ENCODE measurements at places on chromosomes 7 and 10.
A peak's percentile ranks its signal among the peaks of the same experiment; 100 is the strongest.

- DNase-seq, result no peak
Measured at GRCh38 chr10:62462461-62462860, 88.3 kb downstream of the ZNF365 start.

- no peak for DNase-seq
Measured at GRCh38 chr7:79528421-79528820, 75.0 kb upstream of the MAGI2 start.

GRCh38 chr7:6161463-6162330 lies 110.7 kb downstream of the CYTH3 start:
- DNase-seq, result no peak

GRCh38 chr7:108376206-108376605 lies 80.0 kb downstream of the NRCAM start:
- no peak for DNase-seq

GRCh38 chr10:7015457-7015856 lies 395.4 kb downstream of the SFMBT2 start:
- DNase-seq, result peak; percentile 55

DNA sequence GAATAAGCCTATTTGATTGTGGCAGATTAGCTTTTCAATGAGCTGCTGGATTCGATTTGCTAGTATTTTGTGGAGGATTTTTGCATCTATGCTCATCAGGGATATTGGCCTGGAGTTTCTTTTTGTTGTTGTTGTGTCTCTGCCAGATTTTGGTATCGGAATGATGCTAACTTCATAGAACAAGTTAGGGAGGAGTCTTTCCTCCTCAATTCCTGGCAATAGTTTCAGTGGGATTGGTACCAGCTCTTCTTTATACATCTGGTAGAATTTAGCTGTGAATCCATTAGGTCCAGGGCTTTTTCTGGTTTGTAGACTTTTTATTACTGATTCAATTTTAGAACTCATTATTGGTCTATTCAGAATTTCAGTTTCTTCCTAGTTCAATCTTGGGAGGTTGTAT lies 43.4 kb upstream of the KLF14 start:
- no peak for DNase-seq

DNA sequence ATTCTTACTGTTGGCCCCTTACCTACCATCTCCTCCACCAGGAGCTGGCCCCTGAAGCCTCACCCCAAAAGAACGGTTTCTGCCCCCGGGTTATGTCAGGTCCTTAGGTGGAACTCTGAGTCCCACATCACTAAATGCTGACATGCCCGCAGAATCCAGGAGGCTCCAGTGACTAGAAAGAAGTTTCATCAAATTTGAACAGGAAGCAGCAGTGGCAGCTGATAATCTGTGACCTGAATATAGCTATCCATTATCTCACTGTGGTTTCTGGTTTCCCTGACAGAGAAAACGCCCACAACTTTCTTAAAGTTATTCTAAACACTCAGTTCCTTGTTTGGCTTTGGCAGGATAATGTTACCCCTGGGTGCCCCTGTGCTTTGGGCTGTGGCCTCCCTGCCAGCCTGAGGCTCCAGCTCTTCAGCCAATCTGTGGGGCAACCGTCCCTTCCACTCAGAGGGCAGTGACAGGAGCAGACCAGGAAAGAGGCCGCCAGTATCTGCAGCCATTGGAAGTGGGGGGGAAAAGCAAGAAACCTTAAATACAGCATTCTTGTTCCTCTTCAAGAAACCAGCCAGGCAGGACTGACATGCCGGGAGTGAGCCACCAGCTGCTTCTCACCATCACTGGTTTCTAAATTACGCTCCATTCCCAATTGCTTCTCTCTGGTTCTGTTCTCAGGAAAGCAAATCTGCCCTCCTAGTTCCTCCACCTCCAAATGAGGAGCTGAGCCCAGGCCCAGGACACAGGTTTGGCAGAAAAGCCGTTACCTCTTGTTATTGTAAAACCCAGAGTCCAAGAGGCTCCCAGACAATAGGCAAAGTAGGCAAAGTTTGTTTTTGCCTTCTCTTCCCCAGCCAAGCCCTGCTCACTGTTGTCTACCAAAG lies 41.2 kb upstream of the VCL start:
- DNase-seq, result peak; percentile 96

GRCh38 chr10:22319547-22319979 lies 1.3 kb upstream of the BMI1 start:
- DNase-seq, result no peak

- no peak for DNase-seq
Measured at GRCh38 chr10:62511238-62511637, 137.1 kb downstream of the ZNF365 start.

DNA sequence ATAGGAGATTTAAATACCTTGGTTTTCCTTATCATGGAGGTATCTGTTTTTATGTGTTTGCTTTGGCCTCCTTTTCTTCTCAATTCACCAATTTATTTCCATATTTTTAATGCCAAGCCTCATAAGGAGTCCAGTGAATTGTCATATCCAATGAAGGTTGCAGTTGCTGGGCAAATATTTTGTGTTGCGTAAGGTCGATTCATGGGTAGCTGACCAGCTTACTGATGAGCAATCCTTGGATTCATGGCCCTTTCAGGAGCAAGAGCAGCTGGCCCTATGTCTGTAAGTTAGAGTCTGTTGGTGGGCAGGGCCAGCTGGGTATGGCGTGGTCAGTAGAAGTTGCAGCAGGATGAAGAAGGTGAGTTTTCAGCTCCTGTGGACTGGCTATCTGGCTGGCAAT lies 182.9 kb downstream of the PFKFB3 start:
- DNase-seq, result no peak

DNA sequence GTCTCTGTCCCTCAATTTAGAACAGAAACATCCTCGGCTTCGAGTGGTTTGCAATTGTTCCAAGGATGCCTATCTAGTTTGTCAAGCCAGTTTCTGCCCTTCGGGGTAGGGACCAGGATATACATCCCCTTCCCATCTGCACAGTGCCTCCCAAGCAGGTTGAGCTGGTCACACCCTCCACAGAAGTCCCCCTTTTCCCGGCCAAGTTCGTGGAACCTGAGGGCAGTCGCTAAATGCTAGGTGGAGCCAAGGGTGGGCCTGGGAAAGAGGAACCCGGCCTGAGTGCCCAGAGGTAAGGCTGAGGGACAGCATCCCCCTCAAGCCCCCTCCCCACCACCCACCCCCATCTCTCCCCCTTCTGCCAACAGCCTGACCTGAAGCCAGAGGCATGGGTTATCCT lies 62.4 kb upstream of the NANOS1 start:
- no peak for DNase-seq

DNA sequence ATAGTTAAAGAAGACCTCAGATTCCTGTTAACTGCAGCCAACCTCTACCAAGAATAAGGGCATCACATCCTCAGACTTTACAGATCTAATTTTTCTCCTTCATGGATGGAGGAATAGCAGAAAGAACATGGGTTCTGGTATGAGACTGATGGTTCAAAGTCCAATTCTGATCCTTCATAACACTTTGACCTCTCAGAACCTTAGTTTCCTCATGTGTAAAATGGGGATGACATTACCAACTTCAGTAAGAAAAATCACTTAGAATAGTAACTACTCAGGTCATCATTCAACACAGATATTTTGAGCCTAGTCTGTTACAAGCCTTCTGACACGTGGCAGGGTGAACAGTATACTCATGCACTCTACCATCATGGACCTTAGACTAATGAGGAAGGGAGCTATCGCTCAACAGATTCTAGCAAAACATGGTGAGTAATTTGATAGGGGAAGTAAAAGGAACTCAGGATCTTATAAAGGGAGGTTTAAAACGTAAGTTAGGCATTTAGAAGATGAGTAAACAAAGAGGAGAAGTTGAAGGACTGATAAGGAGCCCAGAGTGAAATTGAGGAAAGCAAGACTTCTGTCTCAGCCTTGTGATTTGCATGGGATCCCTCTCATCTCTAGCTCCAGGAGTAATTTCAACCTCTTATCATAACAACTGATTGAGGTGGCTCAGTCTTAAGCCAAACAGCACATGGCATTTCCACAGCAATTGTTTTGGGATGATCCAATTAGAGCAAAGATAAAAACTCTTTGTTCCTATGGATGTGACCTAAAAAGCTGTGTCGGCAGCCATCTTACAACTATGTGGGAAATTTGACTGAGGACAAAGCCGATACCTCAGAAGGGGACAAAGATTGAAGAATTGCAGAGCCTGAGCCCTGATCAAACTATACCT lies 69.2 kb upstream of the TCF7L2 start:
- no peak for DNase-seq

DNA sequence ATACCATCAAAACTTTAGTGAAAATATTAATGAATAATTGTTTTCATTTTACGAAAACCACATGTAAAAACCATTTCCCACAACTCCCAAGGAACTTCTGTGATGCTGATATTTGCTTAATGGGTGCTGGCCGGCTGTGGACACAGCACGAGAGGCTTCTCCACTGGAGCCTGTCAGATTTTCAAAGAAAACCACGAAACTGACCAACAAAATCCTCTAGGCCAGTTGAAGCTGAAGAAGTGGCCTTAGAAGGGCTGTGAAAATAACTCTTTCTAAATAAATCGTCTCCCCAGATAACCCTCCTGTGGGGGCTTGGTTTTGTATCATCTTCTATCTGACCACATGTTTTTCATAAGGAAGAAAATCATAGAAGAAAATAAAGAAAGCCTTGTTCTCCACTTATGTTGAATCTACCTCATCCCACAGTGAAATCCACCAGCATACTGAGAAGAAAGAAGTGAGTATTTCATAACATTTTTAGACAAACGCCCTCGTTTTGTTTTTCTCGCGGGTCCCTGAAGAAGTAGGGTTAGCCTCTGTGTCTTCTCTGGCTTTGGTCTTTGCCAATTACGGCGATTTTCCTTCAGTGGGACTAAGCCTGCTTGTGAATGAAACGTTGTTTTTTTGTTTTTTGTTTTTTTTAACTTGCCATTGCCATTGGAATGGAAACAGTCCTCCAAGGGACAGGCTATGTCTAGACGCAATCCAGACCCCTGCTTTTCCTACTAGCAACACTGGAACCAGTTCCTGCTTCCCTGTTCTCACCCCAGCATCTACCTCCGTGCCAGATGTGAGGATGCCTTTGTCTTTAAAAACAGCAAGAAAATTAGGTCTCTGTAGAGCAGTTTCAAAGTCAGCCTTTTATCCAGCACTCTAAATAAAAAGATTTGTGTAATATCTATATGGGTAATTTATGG lies 123.9 kb downstream of the ADAM12 start:
- DNase-seq, result no peak

- DNase-seq, result no peak
Measured at GRCh38 chr7:139127648-139128047, 18.1 kb upstream of the ZC3HAV1 start.

- DNase-seq, result no peak
Measured at GRCh38 chr10:128411643-128412042, 285.4 kb upstream of the MKI67 start.

DNA sequence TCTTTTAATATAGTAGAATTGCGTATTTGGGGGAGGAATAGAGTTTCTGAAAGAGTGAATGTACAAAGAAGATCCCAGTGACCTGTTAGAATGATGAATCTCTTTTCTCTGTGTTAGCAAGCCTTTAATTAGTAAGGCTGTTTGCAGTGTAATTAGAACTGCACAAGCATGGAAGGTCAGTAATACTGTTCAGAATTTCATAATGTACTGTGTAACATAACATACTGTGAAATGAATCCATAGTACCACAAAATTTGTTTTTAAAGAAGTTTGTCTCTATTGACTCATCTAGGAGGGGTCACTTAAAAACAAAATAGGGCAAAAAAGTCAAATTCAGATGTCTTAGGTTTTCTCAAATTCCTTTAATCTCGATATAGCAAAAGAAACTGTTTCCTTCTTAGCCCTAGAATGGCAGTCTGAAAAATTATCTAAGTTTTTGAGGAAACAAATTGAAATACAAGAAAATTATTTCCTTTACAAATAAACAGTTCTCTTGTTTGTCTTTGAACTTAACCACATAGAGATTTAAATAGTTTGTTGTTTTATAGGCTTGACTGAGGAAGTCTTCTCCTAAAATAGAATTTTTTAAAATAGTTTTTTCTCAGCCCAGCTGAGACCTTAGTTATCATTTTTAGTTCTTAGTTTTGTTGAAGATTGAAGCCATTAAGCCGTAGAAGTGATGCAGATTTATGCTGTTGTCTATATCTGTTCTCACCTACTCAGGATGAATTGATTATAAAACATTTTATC lies 12.5 kb downstream of the ADK start:
- DNase-seq, result no peak

DNA sequence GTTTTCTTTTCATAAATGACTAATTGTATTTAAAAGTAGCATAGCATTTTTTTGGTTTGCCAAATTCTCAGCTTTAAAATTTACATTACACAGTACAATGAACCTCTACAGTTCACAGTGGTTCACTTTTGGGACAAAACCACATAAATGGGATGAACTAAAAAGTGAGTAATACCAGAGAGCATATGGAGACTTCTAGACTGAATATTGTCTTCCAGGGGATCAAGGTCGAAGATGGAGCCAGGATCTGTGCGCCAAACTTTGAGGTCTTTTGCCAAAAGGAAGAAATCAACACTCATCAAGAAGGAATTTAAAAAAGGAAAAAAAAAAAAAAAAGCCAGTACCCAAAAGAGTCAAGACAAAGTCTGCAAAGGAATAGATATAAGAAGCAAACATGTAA lies 87.5 kb downstream of the NEBL start:
- DNase-seq, result no peak

- DNase-seq, result no peak
Measured at GRCh38 chr7:99493823-99494222, 6.3 kb downstream of the ZNF394 start.

GRCh38 chr7:151429560-151430331 lies 10.2 kb downstream of the CRYGN start:
- no peak for DNase-seq

DNA sequence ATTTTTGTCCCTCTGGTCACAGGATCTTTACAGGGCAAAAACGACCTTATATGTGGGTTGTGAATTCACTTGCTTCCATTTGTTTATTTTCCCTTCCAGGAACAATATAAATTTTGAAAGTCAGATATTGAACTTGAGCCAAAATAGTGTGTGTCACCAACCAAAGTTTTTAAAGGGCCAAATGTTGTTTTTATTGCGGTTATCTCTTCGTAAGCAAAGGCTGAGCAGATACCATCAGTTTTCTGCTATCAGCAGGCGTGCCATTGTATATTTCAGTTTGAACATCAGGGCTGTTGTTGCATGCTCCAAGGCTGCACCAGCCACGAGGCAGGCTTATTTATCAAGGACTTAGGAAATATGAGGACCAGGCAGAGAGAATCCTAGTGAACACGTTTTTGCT lies 160.3 kb downstream of the PAXIP1 start:
- DNase-seq, result no peak

GRCh38 chr7:129951226-129952085 lies 1.3 kb downstream of the UBE2H start:
- peak; percentile 20 for DNase-seq

All from common myeloid progenitor, CD34-positive (primary cell).